ENCODE measurements at places on chromosomes 4 and X.

DNA sequence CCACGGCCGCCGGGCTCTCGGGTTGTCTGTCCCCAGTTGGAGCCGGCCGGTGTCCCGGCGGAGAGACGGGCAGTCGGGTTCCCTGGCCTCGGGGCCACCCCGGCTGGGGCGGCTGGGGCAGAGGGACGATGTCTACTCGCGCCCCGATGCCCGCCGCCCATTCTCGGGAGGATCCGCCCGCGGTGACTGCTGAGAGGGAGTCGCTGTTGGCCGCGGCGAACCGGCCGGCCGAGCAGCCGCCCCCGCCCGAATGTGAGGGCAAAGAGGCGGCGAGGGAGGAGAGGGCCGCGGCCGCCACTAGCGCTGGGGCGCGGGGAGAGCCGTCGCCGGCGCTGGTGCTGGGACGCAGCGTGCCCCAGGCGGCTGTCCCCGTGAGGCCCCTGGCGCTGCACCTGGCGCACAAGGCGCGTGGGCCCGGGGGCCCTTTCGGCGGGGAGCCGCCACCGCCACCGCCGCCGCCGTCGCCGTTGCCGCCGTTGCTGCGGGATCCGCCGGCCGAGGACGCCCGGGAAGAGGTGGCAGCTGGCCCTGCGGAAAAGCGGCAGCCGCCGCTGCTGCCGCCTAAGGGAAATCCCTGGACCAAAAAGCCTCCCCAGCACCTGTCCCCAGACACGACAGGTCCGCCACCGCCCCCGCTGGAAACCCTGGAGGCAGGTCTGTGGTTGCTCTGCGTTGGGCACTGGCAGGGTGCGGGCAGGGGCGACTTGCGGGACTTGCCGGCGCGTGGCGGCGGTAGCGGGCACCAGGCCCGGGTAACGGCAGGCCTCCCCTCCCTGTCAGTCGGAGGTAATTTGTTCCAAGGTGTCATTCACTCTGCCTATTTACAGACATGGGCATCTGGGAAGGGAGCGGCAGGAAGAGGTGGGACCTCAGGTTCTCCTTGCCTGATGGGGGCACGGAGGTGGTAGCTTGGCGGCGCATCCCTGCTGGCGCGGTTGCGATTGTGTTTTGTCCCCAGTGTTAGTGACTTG lies 739 bp downstream of the LARP1B start:
- DNase-seq = peak; percentile 31

DNA sequence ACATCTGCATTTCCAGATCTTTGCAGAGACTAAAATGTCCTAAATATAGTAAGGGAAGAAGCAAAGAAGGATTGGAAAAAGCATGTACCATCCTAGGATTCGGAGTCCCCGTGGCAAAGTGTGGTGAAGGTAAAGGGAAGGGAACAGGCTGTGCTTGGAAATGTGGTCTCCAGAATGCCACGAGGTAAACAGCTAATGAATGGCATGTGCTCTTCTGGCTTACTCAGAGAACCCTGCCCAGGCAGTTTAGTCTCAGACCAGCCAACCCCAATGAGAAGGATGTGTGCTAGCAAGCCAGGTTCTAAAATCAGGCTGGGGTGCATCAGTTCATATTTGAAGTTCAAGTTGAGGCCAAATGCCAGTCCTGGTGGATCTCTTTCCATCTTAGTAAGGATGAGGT lies 113.1 kb downstream of the RS1 start:
- no peak for DNase-seq

DNA sequence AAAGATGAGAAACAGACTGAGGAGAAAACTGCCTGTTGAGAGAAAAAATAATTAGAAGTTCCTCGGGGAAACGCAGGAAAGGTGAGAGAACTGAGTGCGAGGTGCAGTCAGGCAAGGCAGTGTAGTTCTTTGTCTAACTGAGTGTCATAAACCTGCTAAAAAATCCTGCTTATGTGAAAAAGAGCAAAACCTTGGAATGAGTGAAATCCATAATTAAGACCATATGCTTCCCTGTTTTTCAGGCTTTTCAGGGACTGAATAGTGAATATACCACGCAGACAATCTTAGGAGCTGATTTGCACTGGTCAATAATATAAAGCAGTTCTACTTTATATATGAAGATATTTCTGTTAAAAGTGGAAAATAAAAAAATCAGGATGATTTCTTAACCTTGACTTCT lies 104.9 kb downstream of the RASGEF1B start:
- DNase-seq = no peak

- DNase-seq = no peak
Observed at GRCh38 chrX:111876646-111877045, 665 bp downstream of the TRPC5OS start.

DNA sequence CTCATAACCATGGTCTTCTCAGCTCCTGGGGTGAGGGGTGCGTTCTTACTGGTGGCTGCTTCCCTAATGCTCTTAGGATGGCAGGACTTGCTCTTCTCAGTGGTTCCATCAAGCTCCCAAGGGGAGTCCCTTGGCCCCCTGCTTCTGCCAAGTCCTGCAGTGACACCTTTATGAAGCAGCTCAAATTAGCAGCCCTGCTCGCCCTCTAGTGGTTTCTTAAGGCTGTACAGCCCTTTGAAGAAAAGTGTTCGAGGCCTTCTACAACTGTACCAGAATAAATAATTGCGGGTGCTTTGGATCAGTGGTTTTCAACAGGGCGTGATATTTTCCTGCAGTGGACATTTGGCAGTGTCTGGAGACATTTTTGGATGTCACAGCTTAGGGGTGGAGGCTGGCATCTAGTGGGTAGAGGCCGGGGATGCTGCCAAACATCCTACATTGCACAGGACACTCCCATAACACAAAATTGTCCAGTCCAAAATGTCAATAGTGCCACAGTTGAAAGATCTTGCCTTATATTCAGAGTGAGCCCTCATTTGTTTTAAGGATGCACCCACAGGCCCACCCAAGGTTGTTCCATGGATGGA lies 204.7 kb upstream of the S100G start:
- DNase-seq = peak; percentile 13

- DNase-seq = no peak
Observed at GRCh38 chrX:152635941-152636340, 1.8 kb upstream of the GABRQ start.

GRCh38 chr4:66016240-66016639 lies 346.0 kb upstream of the EPHA5 start:
- no peak for DNase-seq

GRCh38 chr4:152979731-152980330 lies 43.7 kb downstream of the FHDC1 start:
- no peak for DNase-seq

DNA sequence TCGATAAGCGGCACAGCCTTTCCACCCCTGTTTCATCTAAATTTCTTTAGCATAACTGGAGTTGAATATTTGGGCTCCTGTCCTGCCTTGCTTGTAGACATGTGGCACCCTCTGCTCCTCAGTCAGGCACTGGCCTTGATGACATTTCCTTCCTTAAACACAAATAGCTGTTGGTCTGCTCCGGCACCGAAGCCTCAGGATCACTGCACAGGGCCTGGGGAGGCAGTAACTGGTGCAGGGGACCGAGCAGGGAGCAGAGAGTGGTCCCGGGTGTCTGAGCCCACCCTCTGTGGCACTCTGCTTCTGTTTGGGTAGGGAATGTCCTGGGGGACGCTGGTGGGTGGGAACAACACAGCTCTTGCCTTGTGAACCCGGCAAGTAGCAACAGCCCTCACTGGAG lies 13.6 kb downstream of the RGS12 start:
- no peak for DNase-seq

GRCh38 chr4:26346203-26346620 lies 25.4 kb downstream of the RBPJ start:
- DNase-seq = no peak

GRCh38 chrX:11053351-11053750 lies 57.8 kb upstream of the HCCS start:
- no peak for DNase-seq

DNA sequence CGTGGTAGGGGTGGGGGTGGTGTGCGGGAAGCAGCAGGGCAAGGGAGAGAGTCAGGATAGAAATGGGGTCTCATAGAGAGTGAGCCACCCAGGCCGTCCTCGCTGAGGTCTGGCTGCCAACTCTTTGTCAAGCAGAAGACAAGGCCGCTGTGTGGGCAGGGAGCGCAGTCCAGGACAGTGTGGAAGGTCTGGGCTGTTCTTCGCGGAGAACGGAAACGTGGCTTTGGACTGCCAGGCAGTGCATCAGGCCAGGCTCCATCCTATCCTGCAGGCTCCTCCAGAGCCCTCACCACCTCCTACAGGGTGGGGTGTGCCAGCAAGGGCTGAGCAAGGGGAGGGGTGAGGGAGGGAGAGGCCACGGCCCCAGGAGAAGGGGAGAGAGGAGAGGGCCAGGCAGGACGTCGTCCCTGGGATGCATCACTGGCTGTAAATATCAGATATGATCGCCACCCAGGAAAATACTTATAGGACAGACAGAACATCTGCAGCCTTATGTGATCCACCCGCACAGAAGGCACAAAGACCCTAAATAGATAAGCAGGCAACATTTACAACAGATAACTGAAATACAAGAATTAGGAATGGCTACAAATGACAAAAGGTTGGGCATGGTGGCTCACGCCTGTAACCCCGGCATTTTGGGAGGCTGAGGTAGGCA lies 85.3 kb downstream of the ABLIM2 start:
- DNase-seq = no peak

DNA sequence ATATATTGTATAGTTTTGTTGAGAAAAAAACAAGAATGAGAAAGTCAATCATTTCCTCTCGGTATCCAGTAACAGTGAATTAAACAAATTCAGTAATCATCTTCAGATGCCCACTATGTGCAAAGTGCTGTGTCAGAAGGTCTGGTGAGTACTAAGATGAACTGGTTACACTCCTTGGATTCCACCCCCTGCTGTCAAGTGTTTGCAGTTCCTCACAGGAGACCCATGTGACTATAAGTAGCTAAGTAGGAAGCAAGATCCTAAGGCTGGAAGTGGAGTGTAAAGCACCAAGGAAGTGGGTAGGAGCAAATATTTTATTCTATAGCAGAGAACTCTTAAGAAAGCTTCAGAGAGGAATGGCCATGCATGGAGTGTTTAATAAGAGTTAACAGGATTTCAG lies 73.6 kb downstream of the SNX25 start:
- no peak for DNase-seq

GRCh38 chrX:39421006-39421405 lies 619.7 kb downstream of the MID1IP1 start:
- DNase-seq = no peak

DNA sequence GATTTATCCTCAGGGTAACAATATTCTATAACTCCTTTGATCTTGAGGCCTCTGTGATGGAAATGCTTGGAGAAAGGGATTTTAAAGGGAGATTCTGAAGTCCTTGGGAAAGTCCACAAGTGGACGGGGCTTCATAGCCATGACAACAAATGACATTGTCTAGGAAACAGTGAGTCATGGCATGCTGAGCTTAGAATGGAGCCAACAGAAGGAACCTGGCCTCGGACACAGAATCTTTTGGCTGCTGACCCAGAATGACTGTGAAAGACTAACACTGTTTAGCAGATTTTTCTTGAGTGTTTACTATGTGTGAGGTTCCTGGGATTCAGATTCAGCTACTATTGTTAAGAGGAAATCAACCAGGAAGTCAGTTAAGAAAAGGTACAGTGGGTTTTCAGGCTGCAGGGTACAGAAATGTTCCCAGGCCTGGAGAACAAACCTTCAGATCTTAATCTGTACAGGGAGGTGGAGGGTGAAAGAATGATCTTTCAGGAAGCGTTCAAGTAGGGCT lies 18.1 kb upstream of the CXCL2 start:
- no peak for DNase-seq

- no peak for DNase-seq
Observed at GRCh38 chr4:64174247-64174882, 234.9 kb downstream of the TECRL start.

DNA sequence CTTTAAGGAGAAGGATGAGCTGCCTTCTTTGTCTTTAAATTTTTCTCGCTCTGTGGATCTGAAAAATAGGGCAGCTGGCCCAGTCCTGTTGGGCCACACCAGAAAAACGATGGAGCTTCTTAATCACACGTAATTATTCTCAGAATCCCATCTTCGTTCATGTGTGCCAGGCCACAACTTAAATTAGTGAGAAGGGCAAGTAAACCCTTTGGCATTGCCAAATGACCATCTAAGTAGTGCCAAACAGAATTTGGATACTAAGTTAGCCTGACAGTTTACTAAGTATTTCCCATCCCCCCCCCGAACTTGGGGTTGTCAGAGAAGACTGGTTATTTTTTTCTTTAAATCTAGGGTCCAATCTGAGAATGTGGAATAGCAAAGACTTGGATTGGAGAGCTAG lies 62.0 kb downstream of the CASP3 start:
- DNase-seq = no peak

DNA sequence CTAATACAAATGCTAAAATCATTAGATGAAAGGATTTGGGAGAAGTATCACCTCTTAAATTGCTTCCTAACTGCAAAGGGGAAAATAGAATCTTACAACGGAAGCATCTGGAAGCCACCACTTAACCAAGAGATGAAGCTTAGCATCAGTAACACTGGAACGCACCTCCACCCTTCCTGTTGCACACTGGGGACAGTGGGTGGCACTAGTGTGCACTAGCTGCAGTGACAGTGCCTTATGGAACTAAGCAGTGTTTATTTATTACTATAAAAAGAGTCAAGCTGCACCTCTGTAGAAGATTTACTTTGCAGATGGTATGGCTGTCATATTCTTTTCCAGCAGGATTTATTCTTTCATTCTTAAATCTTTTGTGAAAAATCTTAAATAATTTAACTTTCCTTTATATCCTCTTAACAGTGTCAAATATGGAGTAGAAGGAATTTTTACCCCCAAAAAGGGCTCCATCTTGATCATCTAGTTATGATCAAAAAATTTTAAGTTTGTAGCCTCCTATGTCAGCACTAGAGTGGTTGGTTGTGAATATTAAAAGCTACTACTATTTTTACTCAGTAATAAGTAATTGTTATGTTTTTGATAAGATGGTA lies 76.7 kb downstream of the SCD5 start:
- DNase-seq = no peak

GRCh38 chr4:119025916-119026661 lies 109.5 kb upstream of the MYOZ2 start:
- no peak for DNase-seq

GRCh38 chr4:40247350-40247749 lies 50.5 kb downstream of the RHOH start:
- peak; percentile 53 for DNase-seq

DNA sequence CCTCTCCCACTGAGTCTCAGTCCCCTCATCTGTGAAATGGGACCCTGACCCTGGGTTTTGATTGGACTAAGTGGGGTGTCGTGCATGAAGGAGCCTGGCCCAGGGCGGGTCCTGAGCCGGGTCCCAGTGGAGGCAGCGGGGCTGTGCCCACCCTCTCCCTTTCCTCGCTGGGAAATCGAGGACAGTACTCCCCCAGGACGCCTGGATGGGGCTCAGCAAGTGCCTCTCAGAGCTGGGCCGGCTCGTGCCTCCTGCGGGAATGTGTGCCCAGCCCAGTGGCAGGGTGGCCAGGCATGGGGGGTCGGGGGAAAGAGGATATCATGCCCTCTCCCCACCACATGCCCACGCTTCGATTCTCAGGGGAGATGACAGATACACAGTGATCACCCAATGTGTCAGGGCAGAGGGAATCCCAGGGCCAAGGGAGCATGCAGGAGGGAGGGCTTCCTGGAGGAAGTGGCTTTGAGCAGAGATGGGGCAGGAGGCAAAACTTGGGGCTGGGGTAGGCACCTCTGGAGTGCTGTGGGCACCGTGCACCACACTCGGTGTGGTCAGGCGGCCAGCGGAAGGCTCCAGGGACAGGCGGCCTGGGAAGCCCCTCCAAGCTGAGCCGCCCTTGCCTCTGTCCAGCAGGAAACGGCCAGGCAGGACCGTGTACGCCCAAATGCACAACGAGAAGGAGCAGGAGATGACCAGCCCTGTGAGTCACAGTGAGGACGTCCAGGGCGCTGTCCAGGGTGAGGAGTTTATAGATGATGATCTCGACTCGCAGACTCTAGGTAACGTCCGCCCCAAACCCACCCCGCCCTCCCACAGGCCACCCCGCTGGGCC lies 203.0 kb downstream of the AFAP1 start:
- no peak for DNase-seq
